ENCODE measurements at places on chromosomes 1 and 21.

GRCh38 chr21:31449921-31450535 is 106.0 kb upstream of the TIAM1 start:
- DNase-seq: no peak

DNA sequence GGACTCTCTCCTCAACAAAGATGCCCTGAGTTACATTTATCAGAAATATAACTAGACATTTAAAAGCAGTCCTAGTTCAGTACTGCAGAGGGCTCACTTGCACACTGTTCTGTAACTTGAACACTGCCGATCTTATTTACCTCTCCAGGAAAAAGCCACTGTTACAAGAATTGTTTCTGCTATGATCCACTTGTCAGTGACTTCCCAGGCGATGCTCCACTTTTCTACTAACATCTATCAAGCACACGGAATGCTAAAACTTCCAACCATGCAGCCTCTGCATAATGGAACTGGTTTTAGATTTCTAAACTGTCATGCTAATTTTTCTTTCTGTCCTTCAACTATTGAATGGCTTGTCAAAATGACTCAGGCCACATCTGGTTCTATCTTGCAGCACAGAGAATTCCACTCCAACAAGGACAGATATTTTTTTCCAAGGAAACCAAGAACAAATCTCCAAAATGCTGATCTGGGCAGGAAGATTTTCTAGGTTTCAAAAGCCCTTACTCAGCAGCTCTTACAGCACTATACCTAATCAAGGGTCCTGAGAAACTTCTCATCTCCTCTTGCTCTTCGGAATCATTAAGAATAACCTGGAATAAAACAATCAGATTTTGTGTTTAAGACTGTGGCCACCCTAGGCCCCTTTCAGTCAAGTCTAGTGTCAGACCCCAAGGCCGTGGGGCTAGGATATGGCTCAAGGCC is 9.9 kb downstream of the SEC16B start:
- DNase-seq: no peak

- DNase-seq: no peak
These were observed 179.3 kb downstream of the ZC3H11B start for GRCh38 chr1:219433496-219434131.

DNA sequence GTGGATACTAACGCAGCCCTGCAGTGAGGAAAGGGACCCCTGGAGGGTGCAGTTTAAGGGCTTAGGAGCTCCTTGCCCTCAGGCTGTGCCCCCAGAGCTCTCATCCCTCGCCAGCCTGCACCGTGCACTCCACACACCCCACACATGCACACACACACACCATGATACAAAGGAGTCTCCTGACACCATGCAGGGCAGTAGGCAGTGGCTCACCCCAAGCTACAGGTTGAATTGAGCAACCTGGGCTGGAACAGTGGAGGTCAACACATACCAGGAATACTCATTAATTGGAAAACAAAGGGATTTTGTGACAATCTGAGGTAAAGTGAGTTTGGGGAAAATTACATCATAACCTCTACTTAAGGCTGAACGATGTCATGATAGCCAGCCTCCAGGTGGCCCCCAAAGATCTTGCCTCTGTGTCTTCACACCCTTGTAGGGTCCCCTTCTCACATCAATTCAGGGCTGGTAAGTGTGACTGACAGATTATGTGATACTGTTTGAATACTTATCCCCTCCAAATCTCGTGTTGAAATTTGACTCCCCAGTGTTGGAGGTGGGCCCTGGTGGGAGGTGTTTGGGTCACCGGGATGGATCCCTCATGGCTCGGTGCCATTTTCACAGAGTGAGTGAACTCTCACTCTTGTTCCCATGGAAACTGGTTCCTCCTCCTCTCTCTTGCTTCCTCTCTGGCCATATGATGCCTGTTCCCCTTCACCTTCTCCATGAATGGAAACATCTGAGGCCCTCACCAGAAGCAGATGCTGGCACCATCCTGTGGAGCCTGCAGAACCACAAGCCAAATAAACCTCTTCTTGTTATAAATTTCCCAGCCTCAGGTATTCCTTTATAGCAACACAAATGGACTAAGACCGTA is 111.0 kb upstream of the RAB4A start:
- no peak for DNase-seq

GRCh38 chr1:107787299-107787698 is 177.7 kb downstream of the VAV3 start:
- DNase-seq: peak; percentile 62
